Calu3 (cell line): ENCODE measurements at places on chromosomes 5 and 9. TPM values are rescaled to one million over a fixed set of nuclear protein-coding genes. Genes with fewer than 3 reads are reported as not detected.

ADAMTSL2 gene
- 0.14 TPM in 1 of 2 replicates, not detected in the other for total RNA-seq

AMACR gene
- total RNA-seq = 9.1 and 10.7 TPM in 2 replicates

DNA sequence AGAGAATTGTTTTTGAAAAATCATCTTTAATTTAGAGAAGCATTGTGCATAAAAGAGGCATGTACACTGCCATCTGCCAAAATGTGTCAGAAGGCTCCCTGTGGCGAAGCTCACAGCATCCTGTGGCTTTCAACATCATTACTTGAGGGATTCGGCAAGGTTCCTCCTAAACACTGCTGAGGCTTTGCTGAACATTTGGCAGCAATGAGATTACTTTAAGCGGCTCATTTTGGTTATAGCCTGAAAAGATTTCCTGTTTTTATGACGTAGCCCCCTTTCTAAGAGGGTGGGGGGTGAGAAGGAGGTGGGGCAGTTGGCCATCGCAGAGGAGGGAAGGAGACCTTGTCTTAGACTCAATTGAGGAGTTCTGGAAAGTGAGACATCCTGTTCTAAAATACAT lies 469.4 kb downstream of the RASEF start:
- no peaks in the 10 kb centered on the region for H3K36me3 ChIP-seq
- DNase-seq = no peak
- H3K27me3 ChIP-seq = no peaks in the 10 kb centered on the region
- H3K27ac ChIP-seq = no peak overlapping the region
- no peaks in the 10 kb centered on the region for H3K4me1 ChIP-seq

GRCh38 chr9:117000196-117000723 lies 313.2 kb downstream of the TRIM32 start:
- no peak overlapping the region for H3K4me3 ChIP-seq
- no peak for DNase-seq
- no peaks in the 10 kb centered on the region for H3K4me1 ChIP-seq
- no peak overlapping the region for H3K27ac ChIP-seq
- no peaks in the 10 kb centered on the region for H3K36me3 ChIP-seq
- H3K27me3 ChIP-seq = no peaks in the 10 kb centered on the region

DNA sequence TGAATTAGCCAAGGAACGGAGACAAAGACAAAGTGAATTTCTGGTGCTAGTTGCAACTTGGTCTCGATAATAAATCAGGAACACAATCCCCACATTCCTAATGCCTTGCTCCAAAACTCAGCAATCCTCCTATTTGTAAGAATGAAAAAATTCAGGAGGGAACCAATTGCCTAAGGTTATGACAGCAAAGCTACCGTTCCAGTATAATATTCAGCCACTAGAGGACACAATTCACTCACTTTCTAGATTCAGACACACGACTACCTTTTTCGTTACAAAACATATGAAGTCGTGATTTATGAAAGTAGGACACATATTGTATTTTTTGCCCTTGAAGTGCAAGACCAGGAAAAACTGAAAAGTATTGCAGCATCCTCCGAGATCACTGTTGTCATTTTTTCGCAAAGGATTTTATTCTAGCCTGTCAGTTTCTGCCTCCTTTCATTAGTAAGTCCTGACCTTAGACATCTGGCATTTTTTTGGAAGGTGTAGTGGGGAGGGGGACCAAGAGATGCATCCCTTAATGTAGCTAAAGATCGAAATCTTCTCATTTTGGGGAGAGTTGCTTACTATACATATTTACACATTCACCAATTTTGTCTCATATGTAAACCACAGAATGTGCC lies 133.1 kb downstream of the DOCK8 start:
- H3K27ac ChIP-seq = no peak overlapping the region
- peaks cover 62% of the 10 kb centered on the region for H3K27me3 ChIP-seq
- H3K4me1 ChIP-seq = no peaks in the 10 kb centered on the region
- H3K4me3 ChIP-seq = no peak overlapping the region

DNA sequence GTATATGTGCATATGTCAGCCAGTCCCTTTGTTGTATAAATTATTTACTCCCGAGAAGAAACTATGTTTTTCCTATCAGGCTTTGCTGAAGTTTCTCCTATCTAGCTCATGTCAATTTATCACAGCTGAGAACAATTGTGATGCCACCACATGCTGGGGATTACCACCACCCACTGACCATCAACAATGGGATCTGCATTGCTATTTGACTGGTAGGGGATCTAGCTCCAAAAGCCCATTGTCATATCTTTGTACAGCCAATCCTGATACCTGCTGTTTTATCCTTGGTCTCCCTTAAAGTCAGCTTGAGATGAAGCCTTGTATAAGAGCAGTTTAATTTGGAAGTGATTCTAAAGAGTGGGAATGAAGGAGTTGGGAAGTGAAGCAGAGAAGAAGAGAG lies 53.9 kb upstream of the KCNN2 start:
- H3K36me3 ChIP-seq = no peaks in the 10 kb centered on the region
- no peak for DNase-seq
- H3K27ac ChIP-seq = no peak overlapping the region

DNA sequence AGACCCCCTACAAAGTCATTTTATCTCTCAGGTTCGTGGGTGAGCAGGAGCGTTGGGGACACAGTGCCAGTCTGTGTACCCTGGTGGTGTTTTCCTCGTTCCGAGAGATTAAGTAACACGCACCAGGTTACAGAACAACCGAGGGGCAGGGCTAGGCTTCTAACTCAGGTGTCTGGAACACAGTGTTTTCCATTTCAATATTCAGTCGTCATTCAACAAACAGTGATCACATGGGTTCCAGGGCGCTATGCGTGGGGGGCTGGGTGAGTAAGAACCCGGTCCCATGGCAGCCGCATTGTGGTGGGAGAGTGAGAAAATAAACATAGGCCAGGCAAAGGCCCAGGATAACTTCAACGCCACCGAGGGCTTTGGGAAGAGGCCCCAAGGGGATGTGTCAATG lies 55.9 kb upstream of the RNU6ATAC start:
- H3K36me3 ChIP-seq = no peaks in the 10 kb centered on the region
- H3K4me3 ChIP-seq = no peak overlapping the region
- H3K4me1 ChIP-seq = no peaks in the 10 kb centered on the region
- DNase-seq = no peak
- H3K27ac ChIP-seq = no peak overlapping the region

DNA sequence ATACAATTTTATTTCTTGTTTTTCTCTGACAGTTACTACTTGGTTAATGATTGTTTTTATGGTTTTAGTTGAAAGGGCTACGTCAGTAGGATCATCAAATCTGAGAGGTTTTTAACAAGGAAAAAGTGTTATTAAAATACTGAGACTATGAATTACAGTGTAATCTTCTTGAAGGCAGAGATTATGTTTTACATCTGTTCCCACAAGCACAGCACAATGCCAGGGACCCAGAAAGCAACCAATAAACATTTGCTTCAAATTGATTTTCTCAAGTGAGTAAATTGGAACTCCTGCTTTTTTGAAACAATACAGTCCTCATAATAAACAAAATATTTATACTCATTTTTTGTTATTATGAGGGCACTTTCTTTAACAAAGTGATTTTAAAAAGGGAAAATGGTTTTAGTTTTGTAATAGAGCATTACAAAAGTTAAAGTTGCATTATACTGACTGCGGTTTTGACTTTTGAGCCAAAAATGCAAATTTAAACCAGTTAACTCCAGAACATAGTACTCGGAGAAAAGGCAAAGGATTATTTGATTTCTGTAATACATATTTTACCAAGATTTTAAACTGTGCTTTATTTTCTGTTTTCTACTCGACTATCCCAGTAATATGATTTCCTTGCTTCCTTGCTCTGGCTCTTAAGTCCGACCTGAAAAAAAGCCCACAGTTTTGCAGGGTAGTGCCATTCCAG lies 176.9 kb downstream of the GDNF start:
- no peaks in the 10 kb centered on the region for H3K36me3 ChIP-seq
- no peak overlapping the region for H3K27ac ChIP-seq
- H3K4me3 ChIP-seq = no peak overlapping the region
- peaks cover 9% of the 10 kb centered on the region for H3K4me1 ChIP-seq
- H3K27me3 ChIP-seq = no peaks in the 10 kb centered on the region

DNA sequence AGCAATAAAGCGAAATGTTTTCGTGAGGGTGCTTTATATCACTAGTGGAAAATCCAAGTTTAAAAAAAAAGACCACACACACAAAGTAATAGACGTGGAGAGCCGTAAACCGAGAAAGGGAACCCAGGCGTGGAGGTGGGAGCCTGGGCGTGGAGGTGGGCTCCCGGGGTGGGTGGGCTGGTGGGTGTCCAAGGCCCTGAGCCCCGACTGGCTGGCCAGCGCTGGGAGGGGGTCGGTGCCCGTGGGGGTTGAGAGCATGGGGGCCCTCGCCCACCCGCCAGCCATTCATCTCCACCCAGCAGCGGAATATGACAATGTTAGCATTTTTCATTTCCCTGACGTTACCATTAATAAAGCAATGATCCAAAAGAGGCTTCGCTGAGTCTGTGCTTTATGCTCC lies 135.0 kb downstream of the MVB12B start:
- no peaks in the 10 kb centered on the region for H3K4me1 ChIP-seq
- no peak overlapping the region for H3K27ac ChIP-seq
- no peaks in the 10 kb centered on the region for H3K36me3 ChIP-seq
- H3K27me3 ChIP-seq = no peaks in the 10 kb centered on the region
- DNase-seq = no peak
- no peak overlapping the region for H3K4me3 ChIP-seq

DNA sequence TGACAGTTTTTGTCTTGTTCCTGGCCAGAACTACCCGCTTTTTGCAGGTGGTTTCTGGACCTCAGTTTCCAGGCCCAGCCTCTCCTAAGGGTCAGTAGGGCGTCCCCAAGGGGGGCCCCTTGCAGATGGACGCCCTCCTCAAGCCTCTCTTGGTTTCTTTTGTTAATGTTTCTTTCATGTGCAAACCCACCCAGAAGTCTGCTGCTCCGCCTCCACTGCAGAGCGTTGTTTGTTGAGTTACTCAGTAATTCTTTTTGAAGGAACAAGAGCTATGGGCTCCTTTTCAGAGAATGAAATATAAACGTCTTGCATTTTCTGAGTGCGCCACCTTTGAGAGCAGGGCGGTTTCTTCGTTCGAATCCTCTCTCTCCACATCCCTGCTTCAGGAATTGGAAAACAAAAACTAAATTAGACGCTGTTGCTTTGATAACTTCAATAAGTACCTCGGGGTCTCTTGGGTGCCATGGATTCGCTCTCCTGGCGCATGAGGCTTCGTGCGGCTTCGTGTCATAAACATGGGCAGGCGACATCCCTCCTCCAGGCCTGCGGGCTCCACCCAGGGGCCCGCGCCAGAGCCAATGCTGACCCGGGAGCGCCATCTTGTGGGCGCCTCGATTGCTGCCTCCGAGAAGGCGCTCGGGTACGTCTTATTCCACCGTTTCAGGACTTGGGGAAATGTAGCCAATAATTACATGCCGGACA lies 38.3 kb upstream of the CKMT2 start:
- DNase-seq = peak; percentile 93
- peak overlapping the region; percentile 10 for H3K4me3 ChIP-seq
- peaks cover 9% of the 10 kb centered on the region for H3K4me1 ChIP-seq
- H3K27me3 ChIP-seq = no peaks in the 10 kb centered on the region
- H3K27ac ChIP-seq = no peak overlapping the region

DNA sequence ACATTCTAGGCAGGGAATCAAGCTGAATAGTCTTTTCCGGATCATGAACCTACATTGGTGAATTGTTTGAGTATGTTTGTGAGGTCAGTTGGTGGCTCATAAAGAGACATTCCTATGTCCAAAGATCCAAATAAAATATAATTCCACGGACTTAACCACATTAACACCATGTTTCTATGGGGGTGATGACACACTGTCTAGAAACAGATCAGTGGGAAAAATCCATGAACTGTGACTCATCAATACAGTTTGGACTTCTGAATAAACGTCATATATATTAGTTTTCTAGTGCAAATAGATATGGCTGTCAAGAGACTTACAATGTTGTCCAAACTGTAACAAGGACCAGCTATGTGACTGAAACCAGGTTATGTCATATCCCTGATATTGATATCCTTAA lies 509.9 kb upstream of the TYRP1 start:
- no peak overlapping the region for H3K27ac ChIP-seq
- no peak for DNase-seq
- H3K27me3 ChIP-seq = no peaks in the 10 kb centered on the region
- no peaks in the 10 kb centered on the region for H3K4me1 ChIP-seq
- H3K4me3 ChIP-seq = no peak overlapping the region
- no peaks in the 10 kb centered on the region for H3K36me3 ChIP-seq

- DNase-seq = no peak
- peak overlapping the region; percentile 2 for H3K4me3 ChIP-seq
- H3K27me3 ChIP-seq = no peaks in the 10 kb centered on the region
- peaks cover 37% of the 10 kb centered on the region for H3K36me3 ChIP-seq
- H3K27ac ChIP-seq = no peak overlapping the region
These were observed 205.5 kb downstream of the MEF2C start for GRCh38 chr5:88677376-88677895.

GRCh38 chr9:79902825-79903600 lies 331.2 kb downstream of the TLE4 start:
- no peak overlapping the region for H3K4me3 ChIP-seq
- DNase-seq = no peak
- no peaks in the 10 kb centered on the region for H3K36me3 ChIP-seq
- H3K4me1 ChIP-seq = no peaks in the 10 kb centered on the region
- no peaks in the 10 kb centered on the region for H3K27me3 ChIP-seq

GRCh38 chr5:152335461-152335860 lies 69.6 kb downstream of the NMUR2 start:
- H3K4me3 ChIP-seq = no peak overlapping the region
- no peak overlapping the region for H3K27ac ChIP-seq
- H3K4me1 ChIP-seq = peaks cover 17% of the 10 kb centered on the region
- no peaks in the 10 kb centered on the region for H3K27me3 ChIP-seq

GRCh38 chr9:85137696-85138095 lies 468.2 kb downstream of the NTRK2 start:
- H3K4me1 ChIP-seq = no peaks in the 10 kb centered on the region
- DNase-seq = no peak
- H3K27ac ChIP-seq = no peak overlapping the region

GRCh38 chr9:126014726-126015125 lies 267.6 kb downstream of the PBX3 start:
- DNase-seq = no peak
- no peaks in the 10 kb centered on the region for H3K36me3 ChIP-seq
- H3K27me3 ChIP-seq = peaks cover 17% of the 10 kb centered on the region
